ENCODE measurements at places on chromosomes 13 and 19.

DNA sequence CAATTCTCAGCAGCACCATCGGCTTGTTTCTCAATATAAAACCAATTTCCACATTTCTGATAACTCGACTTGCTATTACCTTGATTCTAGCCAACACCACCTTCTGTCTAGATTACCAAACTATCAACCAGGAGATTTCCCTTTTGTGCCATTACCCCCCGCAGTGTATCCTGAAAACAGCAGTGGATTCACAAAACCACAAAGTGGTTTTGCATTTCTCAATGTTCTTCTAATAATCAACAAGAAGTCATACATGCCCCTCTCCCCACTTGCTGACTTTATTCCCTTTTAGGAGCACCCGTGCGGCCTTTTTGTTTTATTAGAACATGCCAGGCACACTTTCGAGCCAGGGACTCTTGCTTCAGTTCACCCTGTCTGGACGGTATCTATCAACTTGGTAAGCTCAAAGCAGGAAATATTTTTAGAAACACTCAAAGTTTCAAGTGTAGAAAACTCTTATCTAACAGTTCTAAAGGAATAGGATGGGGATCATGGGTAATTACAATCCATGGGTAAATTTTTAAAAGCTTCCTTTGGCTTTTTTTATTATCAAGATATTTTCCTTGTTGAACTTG lies 967.4 kb downstream of the EFNB2 start:
- no peak for DNase-seq

- no peak for DNase-seq
These were observed 787 bp downstream of the ZNF580 start for GRCh38 chr19:55641426-55642152.

DNA sequence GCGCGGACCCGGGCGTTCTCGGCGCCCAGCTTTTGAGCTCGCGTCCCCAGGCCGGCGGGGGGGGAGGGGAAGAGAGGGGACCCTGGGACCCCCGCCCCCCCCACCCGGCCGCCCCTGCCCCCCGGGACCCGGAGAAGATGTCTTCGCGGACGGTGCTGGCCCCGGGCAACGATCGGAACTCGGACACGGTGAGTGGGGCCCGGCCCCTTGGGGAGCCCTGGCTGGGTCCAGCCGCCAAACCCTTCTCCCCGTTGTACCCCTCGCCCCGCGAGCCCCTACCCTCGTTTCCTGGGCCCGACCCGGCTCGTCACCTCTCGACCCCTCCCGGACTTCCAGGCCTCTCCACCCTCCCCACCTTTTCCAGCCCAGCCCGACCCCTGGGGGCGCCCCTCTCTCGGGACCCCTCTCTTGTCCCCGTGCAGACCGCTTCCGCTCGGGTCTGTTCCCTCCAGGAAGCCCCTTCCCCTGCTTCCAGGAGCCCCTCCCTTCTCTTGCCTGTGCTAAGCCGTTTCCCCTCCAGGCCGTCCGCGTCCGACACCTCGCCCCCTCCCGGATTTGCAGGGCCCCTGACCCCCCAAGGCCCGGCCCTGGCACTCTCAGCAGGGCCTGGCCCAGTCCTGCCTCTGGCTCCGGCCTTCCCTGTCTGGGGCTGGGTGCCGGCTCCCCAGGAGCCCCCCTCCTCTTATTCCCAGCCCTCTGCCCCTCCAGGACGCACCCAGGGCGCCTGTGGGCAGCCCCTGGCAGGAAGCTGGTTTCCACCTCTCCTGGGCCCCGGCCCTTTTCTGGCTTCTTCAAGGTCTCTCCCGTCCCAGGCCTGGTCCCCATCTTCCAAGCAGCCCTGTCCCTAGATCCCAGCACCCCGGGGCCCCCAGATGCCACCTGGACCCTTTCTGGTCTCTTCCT lies 632 bp downstream of the MARK4 start:
- peak; percentile 73 for DNase-seq

DNA sequence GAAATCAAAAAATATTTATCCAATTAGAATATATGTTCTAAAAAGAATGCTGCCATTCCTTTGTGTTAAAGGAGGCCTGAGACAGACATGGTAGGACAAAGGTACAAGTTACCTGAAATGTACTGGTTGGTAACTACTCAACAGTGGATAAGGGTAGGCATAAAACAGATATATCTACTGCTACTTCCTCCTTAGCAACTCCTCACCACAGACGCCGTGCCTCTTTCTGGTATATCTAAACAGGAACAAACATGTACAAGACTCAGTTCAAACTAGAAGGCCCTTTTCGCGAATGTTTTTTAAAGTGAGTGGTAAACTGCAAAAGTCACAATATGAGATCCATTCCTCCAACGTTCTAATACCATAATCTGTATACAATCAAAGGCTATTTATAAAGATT lies 86.9 kb downstream of the TBC1D4 start:
- DNase-seq, result no peak

DNA sequence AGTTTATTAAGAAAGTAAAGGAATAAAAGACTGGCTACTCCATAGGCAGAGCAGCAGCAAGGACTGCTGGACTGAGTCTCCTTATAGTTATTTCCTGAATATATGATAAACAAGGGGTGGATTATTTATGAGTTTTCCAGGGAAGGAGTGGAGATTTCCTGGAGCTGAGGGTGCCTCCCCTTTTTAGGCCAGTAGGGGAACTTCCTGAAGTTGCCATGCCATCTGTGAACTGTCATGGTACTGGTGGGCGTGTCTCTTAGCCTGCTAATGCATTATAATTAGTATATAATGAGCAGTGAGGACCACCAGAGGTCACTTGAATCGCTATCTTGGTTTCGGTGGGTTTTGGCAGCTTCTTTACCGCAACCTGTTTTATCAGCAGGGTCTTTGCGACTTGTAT lies 13.5 kb downstream of the ZSCAN5A start:
- no peak for DNase-seq

- no peak for DNase-seq
These were observed 6.6 kb downstream of the ISOC2 start for GRCh38 chr19:55454787-55455243.

DNA sequence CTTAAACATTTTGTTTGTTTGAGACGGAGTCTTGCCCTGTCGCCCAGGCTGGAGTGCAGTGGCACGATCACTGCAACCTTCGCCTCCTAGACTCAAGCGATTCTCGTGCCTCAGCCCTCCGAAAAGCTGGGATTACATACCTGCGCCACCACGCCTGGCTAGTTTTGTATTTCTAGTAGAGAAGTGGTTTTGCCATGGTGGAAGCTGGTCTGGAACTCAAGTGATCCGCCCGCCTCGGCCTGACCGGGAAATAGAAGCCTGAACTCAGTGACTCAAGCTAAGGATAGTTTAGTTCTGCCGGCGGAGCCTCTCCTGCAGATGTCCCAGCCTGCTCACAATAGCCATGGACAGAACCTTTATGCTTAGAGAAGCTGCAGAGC lies 53.0 kb upstream of the ZNF254 start:
- no peak for DNase-seq

DNA sequence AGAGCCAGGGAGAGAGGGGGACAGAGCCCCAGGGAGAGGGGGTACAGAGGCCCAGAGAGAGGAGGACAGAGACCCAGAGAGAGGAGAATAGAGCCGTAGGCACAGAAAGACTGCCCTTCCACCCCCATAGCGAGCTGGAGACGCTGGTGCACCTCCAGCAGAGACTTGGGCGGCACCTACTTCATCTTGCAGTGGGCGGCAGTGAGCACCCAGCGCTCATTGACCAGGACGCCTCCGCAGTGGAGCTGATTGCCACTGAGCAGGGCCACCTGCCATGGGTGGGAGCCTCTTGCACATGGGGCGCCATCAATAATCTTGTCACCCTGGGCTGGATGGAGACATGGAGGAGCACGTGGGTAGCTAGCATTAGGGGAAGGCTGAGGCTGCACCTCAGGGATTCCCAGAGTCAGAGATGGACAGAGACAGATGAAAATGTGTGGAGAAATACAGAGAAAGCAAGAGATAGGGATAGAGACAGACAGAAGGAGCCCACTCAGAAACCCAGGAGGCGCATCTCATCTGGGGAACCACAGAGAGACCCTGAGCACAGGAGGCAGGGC lies 2.0 kb downstream of the KLK7 start:
- DNase-seq, result no peak

DNA sequence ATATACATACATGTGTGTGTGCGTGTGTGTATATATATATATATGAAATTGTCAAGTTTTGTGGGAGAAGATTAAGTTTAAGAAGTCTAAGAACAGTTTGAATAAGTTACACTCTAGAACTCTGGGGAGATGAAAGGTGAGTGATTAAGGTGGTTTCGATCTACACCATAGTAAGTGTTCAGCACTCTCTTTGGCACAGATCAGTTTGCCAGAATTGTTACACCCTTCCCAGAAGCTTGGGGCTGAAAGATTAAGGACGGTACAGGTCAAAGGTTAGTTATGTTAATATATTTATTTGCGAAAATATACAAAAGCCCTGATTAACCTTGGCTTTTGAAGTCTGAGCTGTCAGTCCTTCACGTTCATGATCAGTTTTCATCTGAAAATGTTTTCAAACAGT lies 309.1 kb downstream of the KLF5 start:
- DNase-seq, result no peak

GRCh38 chr19:10760273-10760944 lies 42.5 kb downstream of the DNM2 start:
- no peak for DNase-seq

- no peak for DNase-seq
These were observed 7.0 kb downstream of the NUMBL start for GRCh38 chr19:40683437-40683836.

DNA sequence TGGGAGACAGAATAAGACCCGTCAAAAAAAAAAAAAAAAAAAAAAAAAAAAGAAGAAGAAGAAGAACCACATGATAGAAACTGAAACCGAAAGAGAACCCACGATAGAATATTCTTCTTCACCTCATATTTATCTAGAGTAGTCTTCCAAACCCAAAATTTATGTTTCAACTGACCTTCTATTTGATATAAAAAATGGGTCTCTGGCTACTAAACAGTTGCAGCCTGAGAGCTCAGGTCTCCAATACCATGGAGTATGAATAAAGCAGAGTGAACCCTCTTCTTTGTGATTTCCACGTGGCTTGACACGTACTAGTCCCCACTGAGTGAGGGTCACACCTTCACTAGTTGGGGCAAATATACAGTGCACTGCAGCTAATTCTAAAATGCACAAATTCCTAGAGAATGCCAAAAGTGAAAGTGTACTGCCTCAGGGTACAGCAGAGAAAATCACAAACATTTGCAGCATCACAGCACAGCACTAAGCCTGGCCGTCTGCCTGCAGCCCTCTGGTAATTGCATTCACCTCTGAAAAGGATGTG lies 30.8 kb upstream of the RFC3 start:
- no peak for DNase-seq

- DNase-seq, result no peak
These were observed 190.4 kb upstream of the HTR2A start for GRCh38 chr13:47087241-47087640.

DNA sequence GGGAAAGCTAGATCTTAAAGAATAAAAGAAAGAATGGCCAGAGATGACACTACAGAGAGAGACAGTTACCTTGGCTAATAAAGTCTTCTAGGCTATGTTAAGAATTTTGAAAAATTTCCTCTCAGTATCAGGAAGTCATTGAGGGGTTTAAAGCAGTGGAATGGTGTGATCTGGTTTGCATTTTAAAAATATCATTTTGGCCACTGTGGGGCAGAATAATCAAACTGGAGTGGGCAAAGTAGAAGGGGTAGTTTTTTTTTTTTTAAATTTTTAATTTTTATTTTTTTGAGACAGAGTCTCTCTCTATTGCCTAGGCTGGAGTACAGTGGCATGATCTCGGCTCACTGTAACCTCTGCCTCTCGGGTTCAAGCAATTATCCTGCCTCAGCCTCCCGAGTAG lies 4.4 kb upstream of the CNMD start:
- DNase-seq, result no peak

DNA sequence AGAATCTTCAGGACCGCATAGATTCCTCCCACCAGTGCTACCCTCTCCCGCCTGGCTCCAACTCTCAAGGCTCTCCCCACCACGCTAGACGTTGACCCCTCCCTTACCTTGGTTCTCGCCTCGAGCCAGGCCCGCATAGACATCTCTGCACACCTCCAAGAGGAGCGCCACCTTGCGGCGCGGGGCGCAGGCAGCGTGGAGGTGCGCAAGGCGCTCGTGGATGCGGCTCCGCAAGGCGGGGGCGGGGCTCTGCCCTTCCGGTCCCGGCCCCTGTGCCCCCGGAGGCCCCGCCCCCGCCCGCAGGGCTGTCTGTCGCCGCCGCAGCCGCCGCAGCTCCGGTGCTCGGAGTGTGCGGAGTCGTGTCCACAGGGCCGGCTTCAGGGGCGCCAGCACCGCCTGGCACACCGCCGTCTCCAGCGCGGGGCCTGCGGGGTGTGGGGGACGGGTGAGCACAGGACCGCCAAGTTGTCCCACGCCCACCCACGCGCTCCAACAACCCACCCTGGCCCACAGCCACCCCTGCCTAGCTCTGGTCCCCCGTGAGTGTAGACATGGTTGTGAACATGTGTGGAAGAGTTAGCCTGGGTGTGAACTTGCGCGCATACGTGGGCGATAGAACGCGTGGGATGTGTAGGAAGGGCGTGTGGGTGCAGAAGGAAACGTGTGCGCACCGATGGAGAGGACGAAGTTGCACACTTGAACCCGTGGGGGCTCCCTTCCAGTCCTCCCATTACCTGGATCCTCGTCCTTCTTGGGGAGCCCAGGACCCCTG lies 8.1 kb downstream of the RINL start:
- DNase-seq, result peak; percentile 93

DNA sequence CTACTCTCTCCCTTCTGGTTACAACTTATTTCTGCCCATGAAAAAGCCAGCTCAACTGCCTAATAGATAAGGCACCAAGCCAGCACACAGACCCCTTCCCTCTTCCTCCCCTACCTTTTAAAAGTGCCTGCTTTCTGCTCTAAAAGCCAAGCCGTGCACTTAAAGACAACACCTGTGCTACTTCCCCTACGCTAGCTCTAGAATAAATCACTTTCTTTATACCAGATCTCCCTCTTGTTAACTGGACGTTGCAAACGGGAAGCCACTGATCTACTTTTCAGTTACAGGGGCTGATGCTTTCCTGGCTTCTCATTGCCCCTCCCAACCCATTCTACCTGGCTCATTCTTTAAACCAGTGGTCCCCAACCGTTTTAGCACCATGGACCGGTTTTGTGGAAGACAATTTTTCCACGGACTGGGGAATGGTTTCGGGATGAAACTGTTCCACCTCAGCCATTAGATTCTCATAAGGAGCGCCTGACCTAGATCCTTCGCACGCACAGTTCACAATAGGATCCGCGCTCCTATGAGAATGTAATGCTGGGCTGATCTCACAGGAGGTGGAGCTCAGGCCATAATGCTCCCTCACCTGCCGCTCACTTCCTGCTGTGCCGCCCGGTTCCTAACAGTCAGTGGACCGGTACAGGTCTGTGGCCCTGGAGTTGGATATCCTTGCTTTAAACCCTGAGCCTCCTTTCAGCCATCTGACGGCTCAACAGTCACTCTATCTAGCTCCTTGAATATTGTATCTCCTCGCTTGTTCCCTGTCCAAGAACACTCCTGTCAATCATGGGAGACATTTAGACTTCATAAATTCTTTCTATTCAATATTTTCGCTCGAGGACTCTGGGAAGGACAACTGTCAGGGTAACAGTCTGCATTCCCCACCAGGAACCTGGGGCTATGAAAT lies 841 bp upstream of the ZNF223 start:
- no peak for DNase-seq

- no peak for DNase-seq
These were observed 7.3 kb downstream of the ADPRHL1 start for GRCh38 chr13:113445791-113446487.
